Head of caudate nucleus (tissue), 42 donors: ENCODE measurements at places on chromosomes 2 and 18.

DNA sequence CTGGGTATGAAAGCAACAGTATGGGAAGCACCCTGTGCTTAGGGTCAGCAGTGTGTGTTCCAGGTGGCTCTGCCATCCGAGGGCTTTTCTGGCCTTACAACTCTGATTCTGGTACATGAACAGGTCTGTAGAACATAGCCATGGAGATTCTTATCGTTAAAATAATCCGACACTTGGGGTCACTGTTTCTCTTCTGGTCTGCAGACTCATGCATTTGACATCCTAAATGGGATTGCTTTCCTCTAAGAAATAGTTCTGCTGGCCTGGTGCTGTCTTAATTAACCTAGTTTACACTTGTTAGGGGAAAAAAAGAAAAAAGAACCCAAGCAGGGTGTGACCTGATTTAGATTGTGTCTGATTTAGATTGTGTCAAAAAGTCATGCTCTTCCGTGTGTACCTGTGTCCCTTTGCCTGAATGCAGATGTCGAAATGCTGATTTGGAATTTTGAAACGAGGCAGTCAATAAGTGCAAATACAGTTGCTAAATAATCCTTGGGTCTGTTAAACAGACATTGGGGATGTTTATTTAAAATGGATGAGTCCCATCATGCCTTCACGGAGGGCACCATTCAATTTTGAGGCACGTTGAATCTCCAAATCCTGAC lies 59.6 kb downstream of the TRPM8 start:
- DNase-seq = peak; percentile 22

GRCh38 chr2:86781363-86781762 lies 9.3 kb downstream of the CD8A start:
- no peak for DNase-seq

- DNase-seq = no peak
Measured at GRCh38 chr2:204681412-204681811, 136.1 kb downstream of the PARD3B start.

- no peak for DNase-seq
Measured at GRCh38 chr2:166573391-166573790, 79.3 kb upstream of the SCN7A start.

- DNase-seq = no peak
Measured at GRCh38 chr2:154132827-154133226, 261.1 kb downstream of the GALNT13 start.

DNA sequence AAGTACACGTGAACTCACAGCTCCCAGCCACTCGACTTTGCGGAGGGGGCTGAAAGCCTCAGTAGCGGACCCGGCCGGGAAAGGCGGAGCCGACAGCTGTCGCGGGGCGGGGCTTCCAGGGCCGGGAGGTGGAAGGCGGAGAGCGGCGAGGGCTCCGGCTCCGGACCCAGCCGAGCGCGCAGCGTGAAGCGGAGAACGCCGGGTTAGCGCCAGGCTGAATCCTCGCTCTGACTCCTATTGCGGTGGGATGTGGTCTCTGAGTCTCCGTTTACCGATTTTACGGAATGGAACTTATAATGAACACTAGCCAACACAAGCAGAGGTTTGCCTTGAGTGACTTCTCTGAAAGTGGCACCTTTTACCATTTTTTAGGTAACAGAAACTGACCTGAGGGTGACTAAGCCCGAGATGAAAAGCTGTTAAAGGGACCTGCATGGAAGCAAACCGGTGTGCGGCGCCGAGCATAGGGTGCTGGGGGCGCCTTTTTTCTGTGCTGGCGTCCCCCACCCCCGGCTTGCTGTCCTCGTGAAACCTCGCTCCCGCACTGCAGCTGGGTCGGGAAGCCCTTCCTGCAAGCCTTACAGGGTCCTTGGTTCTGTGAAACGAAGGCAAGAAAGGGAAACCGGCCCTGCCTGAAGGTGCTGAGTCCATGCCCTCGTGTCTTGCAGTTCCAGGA lies 72.9 kb downstream of the EN1 start:
- DNase-seq = peak; percentile 50

GRCh38 chr2:83388804-83389203 lies 1070.3 kb downstream of the SUCLG1 start:
- no peak for DNase-seq
